Activated T-cell treated with anti-CD3 and anti-CD28 coated beads for 1 hour (primary cell): ENCODE measurements at places on chromosomes 7 and 10.

DNA sequence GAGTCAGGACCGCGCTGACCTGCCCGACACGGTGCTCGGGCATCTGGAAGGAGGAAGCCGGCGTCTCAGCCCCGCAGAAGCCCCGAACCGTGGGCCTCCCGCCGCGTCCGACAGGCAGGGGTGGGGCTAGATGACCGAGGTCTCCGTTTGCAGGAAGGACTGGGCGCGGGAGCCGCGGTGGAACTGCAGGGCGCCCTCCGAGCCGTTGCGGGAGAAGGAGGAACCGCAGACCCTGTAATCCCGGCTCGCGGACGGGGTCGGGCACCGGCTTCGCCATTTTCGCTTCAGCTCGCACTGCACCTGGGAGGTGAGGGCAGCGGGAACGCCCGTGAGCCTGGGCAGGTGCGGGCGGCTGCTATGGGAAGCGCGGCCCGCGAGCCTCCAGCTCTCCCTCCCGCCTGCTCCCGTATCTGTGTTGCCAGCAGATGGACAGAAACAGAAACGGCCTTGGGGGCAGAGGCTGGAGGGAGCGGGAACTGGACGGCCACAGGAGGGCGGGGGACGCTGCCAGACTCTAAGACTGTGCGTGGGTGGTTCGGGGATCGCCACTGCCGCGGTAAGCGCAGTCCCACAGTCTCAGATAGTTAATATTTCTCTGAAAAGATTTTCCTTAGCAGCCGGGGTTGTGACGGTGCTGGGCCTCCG is 114.1 kb downstream of the VIPR2 start:
- no peak for DNase-seq

DNA sequence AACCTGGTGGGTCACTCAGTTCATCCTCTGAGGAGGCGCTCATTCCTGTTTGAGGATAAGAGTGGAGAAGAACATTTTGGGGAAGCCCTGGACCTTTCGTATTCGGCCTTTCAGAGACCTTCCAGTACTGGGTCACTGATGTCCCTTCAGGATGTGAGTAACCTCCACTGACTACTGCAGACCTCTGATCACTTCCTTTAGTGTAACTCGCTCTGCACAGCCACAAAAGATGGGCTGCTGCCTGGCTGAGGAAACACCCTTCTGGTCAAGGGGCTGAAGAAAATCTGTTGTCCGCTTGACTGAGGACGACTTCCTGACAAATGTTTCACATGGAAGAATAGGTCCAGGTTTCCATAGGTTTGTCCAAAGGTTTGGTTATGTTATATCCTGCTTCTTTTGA is 15.9 kb upstream of the TBXAS1 start:
- DNase-seq, result no peak

GRCh38 chr7:69338144-69338543 is 260.1 kb upstream of the AUTS2 start:
- no peak for DNase-seq

DNA sequence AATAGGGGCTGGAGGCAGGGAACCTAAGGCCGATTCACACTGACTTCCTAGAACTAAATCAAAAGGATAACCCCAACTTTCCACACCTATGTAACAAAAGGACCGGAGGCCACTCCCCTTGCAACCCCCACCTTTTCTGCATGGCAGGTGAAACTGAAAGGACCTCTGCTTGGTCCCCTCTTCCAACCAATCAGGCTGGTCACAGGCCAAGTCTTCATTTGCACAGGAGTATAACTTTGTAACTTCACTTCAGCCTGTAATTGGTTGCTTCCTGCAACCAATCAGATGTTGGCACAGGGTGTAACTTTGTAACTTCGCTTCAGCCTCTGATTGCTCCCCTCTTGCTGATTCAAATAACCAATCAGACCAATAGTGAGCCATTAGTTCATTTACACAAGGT is 190.0 kb downstream of the FAM107B start:
- no peak for DNase-seq

GRCh38 chr10:506451-507354 is 182.8 kb downstream of the DIP2C start:
- DNase-seq, result no peak

DNA sequence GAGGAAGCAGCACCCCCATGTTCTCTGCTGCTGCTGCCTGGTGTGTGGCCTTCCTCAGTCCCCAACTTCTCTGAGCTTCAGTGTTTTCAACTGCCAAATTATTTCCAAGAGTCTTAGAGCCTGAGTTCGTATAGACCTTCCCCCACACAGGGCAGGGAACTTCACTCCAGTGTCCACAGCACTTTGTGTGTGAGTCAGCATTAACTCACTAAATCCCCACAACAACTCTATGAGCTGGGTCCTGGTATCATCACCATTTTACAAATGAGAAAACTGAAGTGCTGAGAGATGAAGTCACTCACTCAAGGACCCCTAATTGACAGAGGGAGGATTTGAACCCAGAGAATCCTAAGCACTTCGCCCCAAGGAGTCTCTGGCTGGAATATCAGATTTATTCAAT is 48.3 kb downstream of the ADCYAP1R1 start:
- no peak for DNase-seq

DNA sequence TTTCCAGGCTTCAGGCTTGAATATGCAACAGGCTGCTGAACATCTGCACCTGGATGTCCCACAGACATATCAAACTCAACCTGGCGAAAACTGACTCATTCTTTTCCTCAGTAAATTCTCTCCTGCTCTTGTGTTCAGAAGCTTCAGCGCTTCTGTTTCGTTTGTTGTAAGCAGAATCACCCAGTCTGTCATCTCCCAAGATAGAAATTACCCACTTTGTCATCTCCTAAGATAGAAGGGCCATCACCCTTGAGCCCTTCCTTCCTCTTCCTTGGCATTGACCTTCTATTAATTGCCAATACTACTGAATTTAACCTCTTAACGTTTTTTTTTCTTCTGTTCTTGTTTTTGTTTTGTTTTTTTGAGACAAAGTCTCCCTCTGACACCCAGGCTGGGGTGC is 59.7 kb downstream of the CPED1 start:
- no peak for DNase-seq

DNA sequence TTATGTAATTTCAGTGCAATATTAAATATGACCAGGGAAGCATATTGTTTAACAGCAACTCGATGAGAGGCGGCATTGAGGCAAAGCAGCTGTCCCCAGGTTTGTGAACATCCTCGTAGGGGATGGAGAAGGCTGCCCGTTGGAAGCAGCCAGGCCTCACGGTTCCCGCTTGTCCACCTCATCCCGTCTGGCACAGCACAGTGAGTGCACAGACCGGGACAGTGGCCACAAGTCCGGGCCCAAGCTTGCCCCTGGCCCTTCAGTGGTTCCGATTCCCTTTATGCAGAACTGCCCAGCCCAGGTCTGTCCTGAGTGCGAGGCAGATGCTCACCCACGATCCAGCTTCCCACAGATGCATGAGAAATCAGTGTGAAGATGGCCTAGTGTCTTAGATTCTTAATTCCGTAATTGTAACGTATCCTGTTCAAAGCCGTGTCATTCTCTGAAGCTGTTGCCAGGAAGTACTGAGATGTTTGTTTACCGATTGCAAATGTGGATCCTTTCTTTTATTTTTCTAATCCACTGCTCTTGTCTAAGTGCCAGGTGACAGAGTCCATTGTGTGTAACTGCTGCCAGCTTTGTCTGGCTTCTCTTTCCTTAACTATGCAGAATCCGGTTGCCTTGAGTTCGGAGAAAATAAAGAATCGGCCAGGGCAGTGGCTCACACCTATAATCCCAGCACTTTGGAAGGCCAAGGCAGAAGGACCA is 35.5 kb downstream of the PFKP start:
- DNase-seq, result no peak

- no peak for DNase-seq
Observed at GRCh38 chr7:116511552-116512519, 12.3 kb downstream of the CAV2 start.

GRCh38 chr7:91767820-91768219 is 112.7 kb downstream of the MTERF1 start:
- no peak for DNase-seq

DNA sequence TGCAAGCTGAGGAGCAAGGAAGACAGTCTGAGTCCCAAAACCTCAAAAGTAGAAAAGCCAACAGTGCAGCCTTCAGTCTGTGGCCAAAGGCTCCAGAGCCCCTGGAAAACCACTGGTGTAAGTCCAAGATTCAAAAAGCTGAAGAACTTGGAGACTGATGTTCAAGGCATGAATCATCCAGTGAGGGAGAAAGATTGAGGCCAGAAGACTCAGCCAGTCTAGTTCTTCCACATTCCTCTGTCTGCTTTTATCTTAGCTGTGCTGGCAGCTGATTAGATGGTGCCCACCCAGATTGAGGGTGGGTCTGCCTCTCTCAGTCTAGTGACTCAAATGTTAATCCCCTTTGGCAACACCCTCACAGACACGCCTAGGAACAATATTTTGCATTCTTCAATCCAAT is 20.1 kb upstream of the MDFIC start:
- no peak for DNase-seq

DNA sequence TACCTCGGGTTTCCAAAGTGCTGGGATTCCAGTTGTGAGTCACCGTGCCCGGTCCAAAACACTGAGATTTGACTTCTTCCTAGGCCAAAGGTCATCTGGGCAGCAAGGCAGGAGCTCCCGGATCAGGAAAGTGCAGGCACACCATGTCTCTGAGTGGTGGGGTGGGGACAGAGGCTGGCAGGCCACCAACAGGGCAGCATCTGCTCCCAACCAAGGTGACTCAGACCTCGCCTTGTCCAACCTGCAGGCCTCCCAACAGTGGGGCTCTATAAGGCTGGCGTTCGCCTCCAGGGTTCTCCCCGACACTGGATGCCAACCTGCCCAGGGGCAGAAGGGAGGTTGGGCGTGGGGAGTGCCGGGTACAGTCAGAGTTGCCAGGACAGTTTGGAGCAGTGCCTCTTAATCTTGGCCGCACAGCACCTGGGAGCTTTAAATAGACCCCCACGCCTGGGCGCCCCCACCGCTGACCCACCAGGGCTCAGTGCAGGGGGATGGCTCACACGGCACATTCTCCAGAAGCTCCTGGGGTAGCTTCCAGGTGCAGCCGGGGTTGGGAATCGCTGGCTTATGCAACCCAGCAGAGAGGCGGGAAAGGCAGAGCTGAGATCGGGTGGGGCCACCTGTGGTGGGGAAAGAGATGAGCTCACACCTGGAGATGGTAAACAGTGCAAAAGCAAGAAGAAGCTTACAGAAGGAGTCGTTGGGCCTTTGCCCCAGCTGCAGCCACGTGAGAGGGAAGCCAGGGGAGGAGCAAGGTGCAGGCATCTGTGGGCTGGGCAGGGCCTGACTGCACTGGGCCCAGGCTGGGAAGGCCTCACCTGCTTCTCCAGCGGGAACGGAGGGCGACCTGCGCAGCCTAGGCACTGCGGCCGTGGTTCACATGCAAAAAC is 10.9 kb downstream of the CALML5 start:
- no peak for DNase-seq

GRCh38 chr10:133276435-133277201 is at the start of gene ADAM8:
Gene ADAM8 (minus strand): TSS chr10:133276868. CDS start chr10:133276817, 51 bp downstream.
- peak; percentile 62 for DNase-seq

GRCh38 chr10:122878799-122879338 is 512 bp downstream of the FAM24B start:
- no peak for DNase-seq

GRCh38 chr7:33904681-33905388 is 504 bp upstream of the BMPER start:
- DNase-seq, result no peak

- no peak for DNase-seq
Observed at GRCh38 chr7:116629051-116629463, 42.9 kb upstream of the MET start.

DNA sequence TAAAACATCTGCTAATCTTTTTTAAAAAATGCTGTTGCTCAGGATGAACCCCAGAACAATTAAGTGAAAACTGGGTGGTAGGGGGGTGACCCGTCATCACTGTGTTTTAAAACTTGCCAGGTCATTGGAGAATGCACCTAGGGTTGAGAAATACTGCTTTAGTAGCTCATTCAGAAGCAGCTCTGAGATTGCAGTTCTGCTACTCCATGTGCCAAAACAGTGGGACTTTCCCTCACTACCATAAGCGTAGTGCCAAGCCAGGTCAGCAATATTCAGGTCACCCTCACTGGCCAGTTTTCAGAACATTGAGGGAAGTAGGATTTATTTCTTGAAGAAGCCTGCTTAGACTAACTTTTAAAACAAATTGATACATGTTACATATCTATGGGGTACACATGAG is 5.2 kb downstream of the STEAP2 start:
- no peak for DNase-seq

GRCh38 chr7:36191292-36191920 is 38.4 kb downstream of the EEPD1 start:
- no peak for DNase-seq

DNA sequence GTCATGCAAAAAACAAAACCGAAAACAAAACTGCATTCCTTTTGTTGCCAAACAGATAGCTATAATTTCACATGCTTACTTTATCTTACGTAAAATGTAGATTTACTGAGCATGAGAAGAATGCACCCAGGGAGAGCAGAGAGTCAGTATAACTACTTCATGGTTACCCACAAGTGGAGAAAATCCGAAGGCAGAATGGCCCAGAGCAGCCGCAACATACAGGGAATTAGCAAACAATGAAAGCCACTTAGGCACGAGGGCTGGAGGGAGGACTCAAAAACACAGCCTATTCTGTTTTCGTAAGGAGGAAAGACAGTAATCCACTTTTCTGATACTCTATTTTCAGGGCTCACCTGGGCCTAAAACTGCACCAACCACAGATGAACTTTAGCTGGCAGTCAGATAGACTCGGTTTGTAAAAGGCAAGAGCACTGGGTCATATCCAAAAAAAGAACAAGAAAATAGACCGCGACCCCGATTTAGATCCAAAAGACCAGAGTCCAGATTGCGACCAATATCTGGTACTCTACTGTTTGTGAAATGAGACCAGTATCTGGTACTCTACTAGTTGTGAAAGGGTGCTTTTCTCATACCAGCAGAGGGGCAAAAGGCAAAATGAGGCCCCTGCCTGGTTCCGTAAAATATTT is 1.3 kb downstream of the ITPRIP start:
- no peak for DNase-seq

DNA sequence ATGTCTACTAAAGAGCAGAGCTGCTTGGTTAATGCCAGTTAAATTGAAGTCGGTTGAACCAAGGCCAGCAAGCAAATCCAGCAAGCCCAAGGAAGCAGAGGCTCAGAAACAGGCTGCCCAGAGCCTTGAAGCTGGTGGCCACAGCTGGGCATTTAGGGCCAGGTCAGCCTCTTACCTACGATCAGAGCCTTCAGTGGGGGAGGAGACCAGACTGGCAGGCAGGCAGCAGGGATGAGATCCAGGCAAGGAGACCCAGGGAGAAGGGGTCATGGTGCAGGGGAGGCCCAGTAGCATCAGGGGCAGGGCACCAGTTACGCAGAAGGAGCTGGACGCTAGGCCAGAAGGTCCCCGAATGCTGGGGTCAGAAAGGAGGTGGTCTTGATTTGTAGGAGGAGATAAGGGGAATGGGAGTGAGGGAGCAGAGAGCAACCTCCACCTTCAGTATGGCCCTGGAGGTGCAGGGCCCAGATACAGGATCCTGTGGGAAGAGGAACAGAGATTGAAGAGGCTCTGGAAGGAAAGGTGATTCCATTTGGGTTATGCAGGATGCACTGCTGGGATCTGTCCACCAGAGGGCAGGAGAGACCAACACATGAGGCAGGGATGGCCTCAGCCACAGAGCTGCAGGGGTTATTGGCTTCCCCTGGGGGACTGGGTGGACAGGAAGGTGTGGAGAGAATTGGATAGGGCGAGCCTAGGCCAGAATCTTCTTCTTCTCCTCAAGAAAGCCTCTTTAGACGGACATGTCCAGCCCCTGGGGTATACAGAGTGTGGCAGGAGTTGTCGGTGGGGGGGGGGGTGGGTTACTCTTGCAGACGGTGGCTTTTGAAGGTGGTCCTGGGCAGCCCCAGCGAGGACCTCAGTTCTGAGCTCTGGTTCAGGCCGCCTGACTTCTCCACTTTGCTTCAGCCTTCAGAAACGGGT is 132.6 kb upstream of the PODXL start:
- peak; percentile 40 for DNase-seq

GRCh38 chr10:11207560-11207844 is 189.8 kb downstream of the CELF2 start:
- DNase-seq, result no peak
